ENCODE measurements at places on chromosomes 7 and 10.

DNA sequence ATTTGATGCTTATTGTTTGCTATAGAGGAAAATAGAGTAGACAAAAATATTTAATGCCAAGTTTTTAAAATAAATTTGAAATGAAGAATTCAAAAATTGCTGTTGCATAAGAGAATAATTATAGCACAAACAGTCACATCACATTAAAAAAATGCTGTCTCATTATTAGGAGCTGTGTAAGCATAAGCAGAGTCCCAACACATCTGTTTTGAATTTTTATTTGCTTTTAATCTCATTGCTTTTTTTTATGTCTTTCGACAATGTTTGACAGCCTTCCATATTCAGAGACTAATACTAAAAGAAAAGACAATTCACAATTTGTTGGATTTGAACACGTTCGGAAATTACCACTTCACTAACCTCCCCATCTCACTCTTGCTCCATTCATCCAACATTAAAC is 143.5 kb downstream of the TFPI2 start:
- DNase-seq, result no peak

GRCh38 chr7:78438433-78438832 is 639.9 kb downstream of the PHTF2 start:
- DNase-seq, result no peak

DNA sequence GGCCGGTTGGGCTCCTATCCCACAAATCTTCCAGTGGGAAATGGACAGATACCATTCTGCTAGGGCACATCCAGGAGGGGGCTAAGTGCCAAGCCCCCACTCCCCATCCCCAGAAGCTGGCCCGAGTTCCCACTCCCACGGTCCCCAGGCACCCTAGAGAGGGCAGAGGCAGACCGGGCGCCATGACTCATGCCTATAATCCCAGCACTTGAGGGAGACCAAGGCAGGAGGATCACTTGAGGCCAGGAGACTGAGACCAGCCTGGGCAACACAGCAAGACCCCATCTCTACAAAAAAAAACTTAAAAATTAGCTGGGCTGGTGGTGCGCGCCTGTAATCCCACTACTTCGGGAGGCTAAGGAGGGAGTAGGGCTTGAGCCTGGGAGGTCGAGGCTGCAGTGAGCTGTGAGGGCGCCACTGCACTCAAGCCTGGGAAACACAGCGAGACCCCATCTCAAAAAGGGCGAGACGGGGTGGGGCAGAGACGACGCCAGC is 870 bp downstream of the GNA12 start:
- no peak for DNase-seq

GRCh38 chr7:131076032-131076431 is 251.6 kb upstream of the MKLN1 start:
- DNase-seq, result no peak

GRCh38 chr10:119420950-119421875 is 121.3 kb downstream of the RGS10 start:
- DNase-seq, result no peak

GRCh38 chr7:25889765-25890164 is 262.2 kb upstream of the NFE2L3 start:
- no peak for DNase-seq

- no peak for DNase-seq
Measured at GRCh38 chr7:103803631-103804030, 185.8 kb downstream of the RELN start.

- DNase-seq, result no peak
Measured at GRCh38 chr10:71176661-71177060, 35.7 kb upstream of the UNC5B start.

- DNase-seq, result peak; percentile 97
Measured at GRCh38 chr10:79067241-79068202, 1.2 kb upstream of the ZMIZ1 start.

DNA sequence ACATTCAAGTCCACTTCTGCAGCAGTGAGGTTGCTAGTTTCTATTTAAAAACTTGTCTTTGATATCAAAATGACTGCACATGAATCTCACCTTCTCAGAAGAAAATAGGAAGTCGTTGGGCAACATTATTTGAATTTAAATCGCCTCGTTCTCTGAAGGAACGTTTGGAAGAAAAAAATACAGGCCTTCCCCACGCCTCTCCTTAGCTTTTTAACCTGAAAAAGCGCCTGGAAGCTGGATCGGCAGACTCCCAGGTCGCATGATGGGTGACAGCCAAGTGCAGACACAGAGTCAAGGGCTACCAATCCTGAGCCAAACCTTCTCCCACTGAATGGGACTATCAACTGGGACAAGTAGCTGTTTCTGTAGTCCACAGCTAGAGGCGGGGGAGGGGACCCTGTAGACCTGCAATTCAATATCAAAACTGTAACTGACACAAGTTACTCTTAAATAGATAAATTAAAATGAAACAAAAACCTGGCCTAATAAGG is 2.2 kb downstream of the FAM53B start:
- DNase-seq, result no peak

DNA sequence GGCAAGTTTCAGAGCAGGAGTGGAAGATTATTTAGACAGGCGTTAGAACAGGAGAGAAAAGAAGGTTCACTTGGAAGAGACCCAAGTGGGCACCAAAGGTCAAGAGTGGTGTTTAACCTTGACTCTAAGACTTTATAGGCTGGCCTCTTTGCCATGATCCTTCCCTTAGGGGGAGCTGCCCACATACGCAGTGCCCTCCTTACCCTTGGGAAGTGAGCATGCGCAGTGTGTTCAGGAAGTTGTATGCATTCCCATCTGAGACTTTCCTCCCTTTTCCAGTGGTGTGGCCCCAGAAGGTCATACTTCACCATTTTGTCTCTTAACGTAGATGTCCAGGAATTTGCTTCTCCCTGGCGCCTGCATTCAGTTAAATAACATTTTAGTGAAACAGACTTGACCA is 95.8 kb downstream of the CXCL12 start:
- peak; percentile 72 for DNase-seq

GRCh38 chr10:79142064-79142491 is 73.3 kb downstream of the ZMIZ1 start:
- no peak for DNase-seq

Measured in esophagus muscularis mucosa (tissue), 4 donors.